ENCODE measurements at places on chromosomes 2 and 18.

GRCh38 chr2:38836791-38837190, 38.9 kb downstream of the DHX57 start:
- no peak for DNase-seq

DNA sequence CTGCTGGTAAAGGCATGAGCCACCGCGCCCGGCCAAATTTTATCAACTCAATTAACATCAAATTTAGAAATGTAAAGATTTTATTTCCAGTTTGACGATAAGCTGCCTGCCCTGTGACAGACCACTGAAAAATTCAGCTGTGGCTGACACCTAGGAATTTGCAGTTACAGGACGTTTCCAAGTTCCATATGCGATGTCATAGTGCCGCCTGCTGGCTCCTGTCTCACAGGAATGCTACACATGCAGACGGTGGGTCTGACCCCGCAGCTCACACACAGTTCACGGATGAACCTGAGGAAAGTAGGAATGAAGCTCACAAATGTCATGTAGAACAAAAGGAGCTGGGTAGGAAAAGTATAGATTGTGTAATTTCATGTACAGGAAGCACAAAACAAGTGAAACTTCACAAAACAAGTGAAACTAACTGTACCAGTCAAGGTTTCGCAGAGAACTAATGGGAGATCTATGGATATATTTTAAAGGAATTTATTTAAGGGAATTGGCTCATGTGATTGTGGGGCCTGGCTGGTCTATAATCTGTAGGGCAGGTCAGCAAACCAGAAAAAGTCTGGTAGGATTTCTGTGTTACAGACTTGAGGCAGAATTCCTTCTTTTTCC, 13.2 kb upstream of the SEH1L start:
- DNase-seq: peak; percentile 87

DNA sequence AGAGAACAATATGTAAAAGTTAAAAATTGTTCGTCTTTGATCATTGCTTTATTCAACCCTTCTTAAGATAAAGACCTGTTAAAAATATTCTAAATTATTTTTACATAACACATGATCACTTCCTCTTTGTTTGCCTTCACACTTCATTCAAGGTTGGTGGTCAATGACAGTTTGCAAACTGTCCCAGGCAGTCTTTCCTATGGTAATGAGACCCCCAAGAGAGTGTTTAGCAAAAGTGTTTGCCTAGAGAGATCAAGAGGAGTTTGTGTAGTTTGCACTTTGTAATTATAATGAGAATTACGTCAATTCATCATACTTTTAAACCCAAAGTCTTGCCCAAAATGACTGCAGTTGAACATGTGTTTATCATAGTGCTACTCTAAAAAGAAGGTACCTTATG, 77.2 kb upstream of the ABCA12 start:
- no peak for DNase-seq

GRCh38 chr2:232235716-232236115, 142.8 kb upstream of the ALPP start:
- DNase-seq: peak; percentile 53

DNA sequence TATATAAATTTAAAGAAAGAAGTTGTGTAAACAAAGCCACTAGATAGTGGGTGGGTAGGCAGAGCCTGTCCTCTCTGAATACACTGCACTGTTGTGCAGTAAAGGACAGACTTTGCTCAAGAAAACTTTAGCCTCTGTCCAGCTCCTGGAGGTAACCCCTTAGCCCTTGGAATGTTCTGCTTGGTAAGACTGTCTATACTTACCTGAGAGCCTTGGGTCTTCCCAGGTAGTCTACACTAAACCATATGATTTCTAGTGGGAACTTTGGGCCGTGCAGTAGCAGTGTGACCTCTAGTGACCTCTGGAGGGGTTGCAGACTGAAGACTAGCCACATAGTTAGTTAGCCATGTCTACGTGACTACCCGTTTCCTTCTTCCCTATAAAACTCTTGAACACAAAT, 678.3 kb upstream of the NRXN1 start:
- peak; percentile 14 for DNase-seq

GRCh38 chr2:33420726-33421125, 55.7 kb upstream of the RASGRP3 start:
- no peak for DNase-seq

DNA sequence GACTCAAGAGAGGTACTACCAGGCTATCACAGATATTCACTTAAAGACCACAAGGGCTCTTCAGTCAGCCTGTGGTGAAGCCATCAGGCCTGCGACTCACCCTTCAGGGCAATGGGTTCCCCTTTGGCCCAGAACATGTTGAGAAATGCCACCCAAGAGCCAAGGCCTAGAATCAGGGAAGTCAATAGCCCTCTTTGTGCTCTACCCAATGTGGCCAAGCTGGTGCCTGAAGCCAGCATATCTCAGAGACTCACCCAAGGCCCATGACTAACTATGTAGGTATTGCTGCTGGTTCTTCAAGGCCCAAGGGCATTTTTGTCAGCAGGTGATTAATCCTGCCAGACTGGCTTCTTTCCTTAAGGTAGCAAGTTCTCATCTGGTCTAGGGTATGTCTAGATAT, 338.9 kb upstream of the SETBP1 start:
- DNase-seq: no peak

- DNase-seq: no peak
Observed at GRCh38 chr2:86022661-86023365, 82.9 kb downstream of the POLR1A start.

GRCh38 chr2:201233192-201233811, 27.0 kb upstream of the CASP8 start:
- DNase-seq: peak; percentile 75

GRCh38 chr2:199228887-199229819, 228.6 kb downstream of the SATB2 start:
- no peak for DNase-seq

DNA sequence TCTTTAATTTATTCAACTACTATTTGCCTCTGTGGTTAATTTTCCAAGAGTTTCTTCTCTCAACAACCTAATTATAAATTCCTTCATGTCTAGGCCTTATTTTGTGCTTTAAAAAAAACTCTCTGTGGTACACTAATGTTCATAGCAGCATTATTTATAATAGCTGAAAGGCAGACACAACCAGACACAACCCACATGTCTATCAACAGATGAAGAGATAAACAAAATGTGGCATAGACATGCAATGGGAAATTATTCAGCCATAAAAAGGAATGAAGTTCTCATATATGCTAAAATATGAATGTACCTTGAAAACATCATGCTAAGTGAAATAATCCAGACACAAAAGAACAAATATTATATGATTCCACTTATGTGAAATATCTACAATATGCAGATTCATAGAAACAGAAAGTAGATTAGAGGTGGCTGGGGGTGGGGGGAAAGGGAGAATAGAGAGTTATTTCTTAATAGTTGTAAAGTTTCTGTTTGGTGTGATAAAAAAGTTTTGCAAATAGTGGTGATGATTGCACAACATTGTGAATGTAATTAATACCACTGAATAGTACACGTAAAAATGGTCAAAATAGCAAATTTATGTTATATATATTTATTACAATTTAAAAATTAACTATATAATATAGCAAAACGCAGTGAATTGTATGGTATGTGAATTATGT, 28.1 kb upstream of the RASGRP3 start:
- no peak for DNase-seq

DNA sequence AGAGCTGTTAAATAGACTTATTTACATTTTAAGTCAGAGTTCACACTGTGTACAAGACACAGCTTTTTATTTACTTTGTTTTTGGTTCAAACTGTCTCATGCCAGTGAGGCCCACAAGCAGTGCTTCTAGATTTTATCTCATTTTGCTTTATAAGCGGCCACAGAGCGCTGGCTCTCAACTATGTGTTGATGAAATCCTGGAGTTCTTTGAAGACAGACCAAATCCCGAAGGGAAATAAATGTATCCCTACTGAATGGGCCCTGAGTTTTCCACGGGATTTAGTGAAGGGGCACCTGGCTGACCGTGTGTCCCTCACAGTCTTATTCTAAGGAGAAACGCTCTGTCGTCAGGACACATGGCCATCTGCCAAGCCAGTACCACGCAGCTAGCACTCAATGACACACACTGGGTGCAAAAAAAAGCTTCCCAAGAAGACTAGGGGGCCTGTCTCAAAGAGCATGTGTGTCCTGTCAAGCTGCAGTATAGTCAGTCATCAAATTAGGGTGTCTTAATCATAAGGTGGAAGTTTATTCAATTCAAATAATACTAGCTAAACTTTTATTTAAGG, 23.4 kb downstream of the LYPD1 start:
- DNase-seq: no peak

GRCh38 chr2:237697586-237698357, 70.4 kb downstream of the LRRFIP1 start:
- no peak for DNase-seq

GRCh38 chr18:22346401-22346952, 71.2 kb downstream of the CTAGE1 start:
- DNase-seq: peak; percentile 64

Measured in body of pancreas (tissue), 4 donors.